ENCODE measurements at places on chromosomes 16 and 17.

GRCh38 chr17:65683428-65683827 lies 122.0 kb upstream of the AXIN2 start:
- no peak for DNase-seq

DNA sequence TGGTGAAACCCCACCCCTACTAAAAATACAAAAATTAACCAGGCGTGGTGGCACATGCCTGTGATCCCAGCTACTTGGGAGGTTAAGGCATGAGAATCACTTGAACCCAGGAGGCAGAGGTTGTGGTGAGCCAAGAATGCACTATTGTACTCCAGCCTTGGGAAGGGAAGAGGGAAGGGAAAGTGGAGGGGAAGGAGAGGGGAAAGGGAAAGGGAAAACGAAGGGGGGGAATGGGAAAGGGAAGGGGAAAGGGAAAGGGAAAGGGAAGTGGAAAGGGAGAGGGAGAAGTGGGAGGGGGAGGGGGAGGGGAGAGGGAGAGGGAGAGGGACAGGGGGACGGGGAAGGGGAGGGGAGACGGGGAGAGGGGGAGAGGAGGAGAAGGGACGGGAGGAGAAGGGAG lies 122.5 kb downstream of the GAS7 start:
- DNase-seq = no peak

DNA sequence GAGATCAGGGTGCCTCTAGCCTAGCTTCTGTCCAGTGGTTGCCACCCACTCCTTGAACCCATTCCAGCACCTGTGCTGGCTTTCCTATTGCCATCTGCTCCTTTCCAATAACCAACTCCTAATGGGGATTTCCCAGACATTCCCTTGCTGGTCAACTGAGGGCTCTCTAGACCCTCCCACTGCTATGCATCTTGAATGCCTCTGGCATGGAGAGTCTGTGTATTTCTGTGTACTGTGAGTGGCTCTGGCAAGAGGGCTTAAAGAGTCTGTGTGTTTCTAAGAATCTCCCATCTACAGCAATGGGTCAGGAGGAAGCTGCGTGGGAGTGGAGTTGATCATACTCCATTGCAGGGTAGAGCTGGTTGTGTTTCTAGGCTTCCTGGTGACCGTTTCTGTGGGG lies 11.0 kb upstream of the EPN3 start:
- no peak for DNase-seq

DNA sequence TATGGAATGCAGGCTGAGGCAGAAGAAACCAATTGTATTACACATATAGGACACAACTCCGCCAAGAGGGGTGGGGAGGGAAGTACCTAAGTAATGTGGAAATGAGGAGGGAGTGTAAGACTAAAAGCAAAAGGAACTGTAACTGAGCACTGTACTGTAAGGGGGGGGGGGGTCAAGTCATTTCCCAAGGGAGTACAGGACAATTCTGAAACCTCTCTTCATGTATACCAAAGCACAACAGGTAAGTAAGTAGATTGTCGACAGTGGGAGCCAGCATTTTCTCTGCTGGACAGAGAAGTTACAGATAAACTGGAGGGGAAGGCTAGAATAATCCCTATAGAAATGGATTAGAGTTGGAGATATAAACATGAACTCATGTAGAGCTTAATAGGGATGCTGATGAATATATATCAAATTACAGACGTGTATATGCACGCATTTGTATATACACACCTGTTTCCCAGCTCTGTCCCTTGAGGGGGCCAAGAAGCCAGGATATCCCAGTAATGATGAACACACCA lies 6.4 kb downstream of the USP22 start:
- DNase-seq = peak; percentile 22

GRCh38 chr17:81518113-81518784 lies 5.7 kb upstream of the ACTG1 start:
- DNase-seq = no peak

DNA sequence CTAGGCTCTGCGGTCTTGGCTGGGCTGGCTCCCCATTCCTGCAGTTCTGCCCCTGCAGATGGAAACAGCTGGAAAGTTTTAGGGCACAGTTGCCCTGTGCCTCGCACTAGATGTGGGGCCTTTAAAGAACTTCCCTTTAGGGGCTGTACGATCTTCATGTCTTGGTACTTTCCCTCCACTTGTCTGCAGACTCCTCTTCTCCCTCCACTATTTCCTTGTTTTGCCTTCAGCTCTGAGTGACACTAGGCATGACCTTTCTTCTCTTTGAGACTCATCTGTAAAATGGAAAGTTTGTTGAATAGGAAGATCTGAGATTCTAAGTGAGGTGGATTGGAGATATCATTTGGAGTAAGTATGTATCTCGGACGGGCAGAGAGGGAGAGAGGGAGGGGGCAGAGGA lies 6.3 kb upstream of the TAC4 start:
- DNase-seq = no peak

- DNase-seq = no peak
Measured at GRCh38 chr16:54946909-54947308, 16.2 kb downstream of the IRX5 start.

DNA sequence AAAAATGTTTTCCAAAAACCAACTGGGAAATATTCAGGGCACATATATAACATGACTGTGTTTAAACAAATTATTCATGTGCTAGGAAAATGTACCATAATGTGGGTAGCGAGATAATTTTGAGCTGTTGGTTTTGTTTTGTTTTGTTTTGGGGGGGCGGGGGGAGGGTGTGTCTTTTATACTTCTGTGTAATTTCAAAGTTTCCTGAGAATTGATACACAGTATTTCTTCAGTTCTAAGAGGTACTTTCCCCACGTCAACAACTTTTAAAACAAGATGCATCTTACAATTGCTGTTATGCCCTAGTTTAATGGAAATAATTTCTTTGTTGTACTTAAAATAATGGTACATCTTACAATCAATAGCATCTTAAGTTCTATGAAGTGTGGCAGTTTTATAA lies 99.7 kb upstream of the RPRML start:
- no peak for DNase-seq

DNA sequence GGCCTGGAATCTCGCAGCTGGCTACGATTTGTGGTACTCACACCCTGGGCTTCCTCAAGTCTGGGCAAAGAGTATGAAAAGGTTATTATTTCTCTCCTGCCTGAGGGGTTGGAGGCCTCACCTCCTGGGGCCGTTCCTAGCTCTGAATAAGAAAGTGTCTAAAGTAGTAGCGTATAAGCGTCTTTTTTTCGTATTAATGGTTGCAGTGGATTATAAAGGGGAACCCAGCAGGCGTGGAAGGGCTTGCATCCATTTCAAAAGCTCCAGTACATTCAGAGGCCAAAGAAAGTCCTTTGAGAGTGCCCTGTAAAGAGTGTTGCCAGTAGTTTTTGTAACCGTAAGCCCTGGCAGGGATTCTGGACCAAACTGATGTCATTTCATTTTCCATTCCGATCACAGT lies 72.2 kb upstream of the MPHOSPH6 start:
- DNase-seq = no peak

DNA sequence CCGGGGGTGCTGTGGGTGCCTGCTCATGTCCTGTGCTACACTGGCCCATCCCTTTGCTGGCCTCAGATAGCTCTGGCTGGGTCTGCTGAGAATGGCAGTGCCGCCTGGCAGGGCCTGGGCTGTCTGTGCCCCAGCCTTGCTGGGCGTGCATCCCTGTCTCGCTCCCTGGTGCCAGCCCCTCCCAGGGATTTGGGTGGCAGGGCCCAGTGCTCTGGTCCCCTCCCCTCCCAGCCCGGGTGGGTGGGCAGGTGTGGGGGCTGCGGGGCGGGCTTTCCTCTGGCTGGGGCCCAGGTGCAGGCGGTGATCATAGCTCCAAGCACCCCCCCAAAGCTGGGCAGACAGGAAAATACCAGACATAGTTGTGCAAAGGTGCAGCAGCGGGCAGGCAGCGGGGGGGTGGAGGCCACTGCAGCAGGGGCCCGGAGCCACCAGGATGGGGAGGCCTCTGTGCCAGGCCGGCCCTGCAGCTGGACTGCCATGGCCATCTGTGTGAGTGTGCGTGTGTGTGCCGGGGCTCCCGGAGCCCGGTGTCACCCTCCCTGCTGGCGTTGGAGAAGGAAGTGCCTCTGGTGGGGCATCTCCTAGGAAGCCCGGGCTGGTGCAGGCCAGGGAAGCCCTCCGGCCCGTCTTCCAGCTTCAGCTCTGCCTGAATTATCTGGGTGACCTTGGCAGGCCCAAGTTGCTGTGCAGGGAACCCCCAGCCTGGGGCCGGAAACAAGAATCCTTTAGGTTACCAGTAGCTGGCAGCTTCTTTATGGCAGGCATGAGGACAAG lies 7.4 kb downstream of the GLIS2 start:
- DNase-seq = no peak

DNA sequence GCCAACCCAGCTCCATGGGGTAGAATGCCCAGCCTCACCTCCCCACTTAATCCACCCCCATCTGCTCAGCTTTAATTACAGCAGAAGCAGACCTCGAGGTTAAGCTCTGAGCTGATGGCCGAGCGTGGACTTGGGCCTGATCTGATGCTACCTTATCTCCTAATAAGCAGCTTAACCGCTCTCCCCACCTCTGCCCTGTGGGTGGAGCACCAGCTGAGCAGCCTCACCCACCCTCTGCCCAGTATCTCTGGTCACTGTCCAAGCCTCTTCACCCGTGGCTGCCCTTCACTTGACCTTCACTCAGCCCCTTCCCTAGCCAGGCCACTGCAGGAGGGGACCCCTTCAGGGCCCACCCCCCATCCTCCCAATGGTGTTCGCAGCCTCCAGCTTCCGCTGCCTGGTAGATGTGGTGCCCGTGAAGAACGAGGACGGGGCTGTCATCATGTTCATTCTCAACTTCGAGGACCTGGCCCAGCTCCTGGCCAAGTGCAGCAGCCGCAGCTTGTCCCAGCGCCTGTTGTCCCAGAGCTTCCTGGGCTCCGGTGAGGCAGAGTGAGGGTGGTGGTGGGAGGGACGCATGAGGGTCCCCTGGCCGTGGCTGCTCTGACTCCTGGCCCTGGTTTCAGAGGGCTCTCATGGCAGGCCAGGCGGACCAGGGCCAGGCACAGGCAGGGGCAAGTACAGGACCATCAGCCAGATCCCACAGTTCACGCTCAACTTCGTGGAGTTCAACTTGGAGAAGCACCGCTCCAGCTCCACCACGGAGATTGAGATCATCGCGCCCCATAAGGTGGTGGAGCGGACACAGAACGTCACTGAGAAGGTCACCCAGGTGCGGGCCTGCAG lies 6.8 kb downstream of the KCNH6 start:
- no peak for DNase-seq

DNA sequence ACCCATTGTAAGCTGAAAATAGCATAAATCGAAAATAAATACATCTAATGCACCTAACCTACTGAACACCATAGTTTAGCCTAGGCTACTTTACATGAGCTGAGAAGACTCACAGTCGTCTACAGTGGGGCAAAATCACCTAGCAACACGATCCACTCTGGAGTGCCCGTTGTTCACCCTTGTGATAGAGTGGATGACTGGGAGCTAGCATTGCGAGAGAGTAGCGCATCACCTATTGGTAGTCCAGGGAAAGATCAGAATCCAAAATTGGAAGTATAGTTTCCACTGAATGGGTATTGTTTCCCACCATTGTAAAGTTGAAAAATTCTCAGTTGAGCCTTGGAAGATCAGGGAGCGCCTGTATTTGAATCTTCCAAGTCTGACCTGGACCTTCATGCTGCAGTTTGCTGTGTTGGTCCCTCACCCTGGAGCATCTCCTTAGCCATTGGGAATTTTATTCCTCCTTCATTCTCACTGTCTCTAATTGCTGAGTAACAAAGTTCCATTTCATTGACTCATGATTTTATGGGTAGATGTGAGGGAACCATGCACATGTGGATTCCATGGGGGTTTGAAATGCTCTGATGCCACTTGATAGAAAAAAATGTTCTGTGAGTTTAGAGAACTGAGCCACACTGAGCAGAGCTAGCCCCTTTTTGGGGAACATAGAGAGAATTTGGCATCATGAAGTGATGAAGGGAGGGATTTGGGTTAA lies 19.6 kb downstream of the AKAP1 start:
- DNase-seq = no peak

DNA sequence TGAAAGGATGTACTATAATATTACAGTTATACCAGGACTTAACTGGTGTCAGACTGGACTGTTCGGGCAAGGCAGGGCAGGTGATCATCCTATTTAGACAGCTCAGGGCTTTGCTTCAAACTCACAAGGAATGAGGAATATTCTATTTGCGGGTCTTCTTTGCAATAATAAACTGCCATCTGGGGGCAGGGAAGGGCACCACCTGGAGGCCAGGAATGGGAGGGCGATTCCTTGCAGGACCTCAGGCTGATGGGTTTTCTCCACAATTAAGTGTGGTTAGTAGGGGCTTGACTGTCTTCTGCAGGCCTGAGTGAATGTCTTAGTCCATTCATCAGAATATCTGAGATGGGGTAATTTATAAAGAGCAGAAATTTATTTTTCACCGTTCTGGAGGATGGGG lies 424.1 kb downstream of the CA10 start:
- DNase-seq = no peak

DNA sequence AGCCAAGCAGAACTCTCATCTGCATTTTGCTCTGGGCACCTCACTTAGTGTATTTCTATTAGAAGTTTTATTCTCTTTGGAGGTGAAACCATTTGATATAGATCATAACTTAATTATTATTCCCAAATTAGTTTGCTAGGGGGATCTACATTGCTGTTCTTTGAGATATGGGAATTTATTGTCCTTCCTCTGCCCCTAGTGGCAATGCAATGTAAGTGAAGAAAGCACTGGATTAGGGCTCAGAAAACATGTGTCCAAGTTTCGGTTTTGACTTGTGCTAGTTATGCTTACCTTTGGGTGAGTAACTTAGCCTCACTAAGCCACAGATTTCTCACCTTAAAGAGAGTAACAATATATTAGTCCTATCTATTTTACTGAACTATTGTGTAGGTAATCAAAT lies 2.9 kb downstream of the KRT39 start:
- peak; percentile 22 for DNase-seq

GRCh38 chr17:77493901-77494663 lies 353.3 kb downstream of the SEC14L1 start:
- DNase-seq = no peak

GRCh38 chr16:79600638-79601091 lies at the start of gene MAF:
MAF (minus strand) TSS chr16:79600737; CDS start chr16:79599902, 835 bp downstream.
- DNase-seq = peak; percentile 76

GRCh38 chr17:77607606-77608005 lies 350.9 kb upstream of the TNRC6C start:
- no peak for DNase-seq

GRCh38 chr17:35949401-35949800 lies 5.9 kb upstream of the LYZL6 start:
- DNase-seq = no peak

DNA sequence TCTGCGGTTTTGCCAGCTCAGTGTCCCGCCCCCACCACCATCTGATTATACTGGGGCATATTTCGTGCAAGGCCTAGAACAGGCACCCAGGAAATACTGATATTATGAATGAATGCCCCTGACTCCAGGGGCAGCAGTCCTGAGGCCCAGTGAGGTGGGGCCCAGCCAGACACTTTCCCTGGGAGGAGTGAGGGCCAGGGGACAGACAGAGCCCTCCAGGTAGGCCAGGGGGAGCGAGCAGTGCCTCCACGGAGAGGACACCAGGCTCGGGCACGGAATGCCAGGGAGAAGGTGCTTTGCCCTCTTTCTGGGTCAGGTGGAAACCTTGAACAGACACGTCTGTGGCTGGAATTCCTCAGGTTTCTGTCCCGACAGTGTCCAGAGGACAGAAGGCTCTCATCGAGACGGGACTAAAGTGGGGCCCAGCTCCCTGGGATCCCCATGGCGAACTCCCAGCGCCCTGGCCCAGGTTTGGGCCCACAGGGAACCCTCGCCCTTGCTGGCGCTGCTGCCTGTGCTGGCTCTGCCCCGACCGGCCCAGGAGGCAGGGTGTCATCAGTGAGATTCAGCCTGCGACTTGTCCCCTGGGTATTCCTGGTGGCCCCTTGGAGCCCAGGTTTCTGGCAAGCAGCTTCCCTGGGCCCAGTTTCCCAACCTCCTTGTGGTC lies 4.3 kb downstream of the KATNB1 start:
- no peak for DNase-seq
